Panc1 (cell line): ENCODE measurements at places on chromosomes 16 and 17. TPM values are rescaled to one million over a fixed set of nuclear protein-coding genes. Genes with fewer than 3 reads are reported as not detected.

GRCh38 chr17:57614742-57615141 lies 130.4 kb downstream of the CCDC182 start:
- H3K27ac ChIP-seq: no peak overlapping the region
- H3K27me3 ChIP-seq: no peaks in the 10 kb centered on the region
- DNase-seq: no peak
- no peaks in the 10 kb centered on the region for H3K36me3 ChIP-seq
- no peaks in the 10 kb centered on the region for H3K4me1 ChIP-seq
- no peak overlapping the region for H3K4me3 ChIP-seq

DNA sequence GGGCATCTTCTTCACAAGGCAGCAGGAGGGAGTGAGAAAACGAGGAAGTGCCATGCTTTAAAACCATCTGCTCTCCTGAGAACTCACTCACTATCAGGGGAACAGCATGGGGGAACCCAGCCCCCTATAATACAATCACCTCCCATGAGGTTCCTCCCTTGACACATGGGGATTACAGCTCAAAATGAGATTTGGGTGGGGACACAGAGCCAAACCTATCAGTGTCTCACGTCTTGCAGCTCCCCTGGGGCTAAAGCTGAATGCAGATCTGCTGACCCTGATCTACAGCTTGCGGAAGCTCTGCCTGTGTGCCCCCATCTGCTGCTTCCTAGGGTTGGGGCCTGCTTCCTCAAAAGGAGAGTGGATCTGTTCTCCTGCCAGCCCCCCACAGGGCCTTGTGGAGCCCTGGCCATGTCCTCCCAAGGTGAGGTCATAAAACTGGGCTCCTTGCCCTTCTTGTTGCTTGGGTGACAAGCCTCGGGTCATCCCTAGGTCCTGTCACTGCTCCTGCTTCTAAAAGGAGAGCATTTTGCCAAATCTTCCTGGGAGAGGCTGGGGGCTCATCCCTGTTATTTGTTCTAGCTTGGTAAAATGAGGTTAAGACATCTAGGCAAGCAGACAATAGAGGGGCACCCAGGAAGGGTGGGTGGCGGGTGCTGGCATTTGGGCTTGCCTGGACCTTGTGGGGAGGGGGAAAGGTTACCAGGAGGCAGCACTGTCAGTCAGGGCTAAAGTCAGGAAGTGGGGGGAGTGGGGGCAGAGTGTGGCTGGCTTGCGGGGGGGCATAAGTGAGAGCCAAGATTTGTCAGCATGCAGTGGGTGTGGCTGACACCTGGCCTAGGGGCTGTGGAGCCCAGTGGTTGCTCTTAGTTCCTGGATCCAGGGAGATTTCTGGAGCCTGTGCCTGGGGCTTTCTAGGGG lies 16.0 kb downstream of the KRT33A start:
- DNase-seq: no peak
- no peak overlapping the region for H3K4me3 ChIP-seq
- H3K27me3 ChIP-seq: no peaks in the 10 kb centered on the region
- no peaks in the 10 kb centered on the region for H3K36me3 ChIP-seq
- no peak overlapping the region for H3K27ac ChIP-seq
- H3K4me1 ChIP-seq: no peaks in the 10 kb centered on the region

- H3K4me3 ChIP-seq: no peak overlapping the region
- H3K27me3 ChIP-seq: peaks cover 7% of the 10 kb centered on the region
Measured at GRCh38 chr17:27824745-27825144, 24.4 kb upstream of the NOS2 start.

DNA sequence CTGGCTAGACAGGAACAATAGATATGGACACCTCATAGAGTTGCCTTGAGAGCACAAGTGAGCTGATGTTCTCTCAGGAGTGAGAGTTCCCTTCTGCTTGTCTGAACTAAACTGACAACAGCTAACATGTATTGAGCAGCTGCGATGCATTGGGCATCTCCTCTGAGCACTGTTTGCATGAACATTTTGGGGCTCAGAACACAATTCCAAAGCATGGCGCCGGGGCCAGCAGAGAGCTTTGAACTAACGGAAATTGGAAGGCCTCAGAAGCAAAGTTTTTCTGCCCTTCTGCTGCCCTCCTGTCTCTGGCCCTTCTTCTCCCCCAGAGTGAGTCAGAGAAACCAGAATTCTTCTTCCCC lies 38.1 kb downstream of the TRPV2 start:
- DNase-seq: no peak
- H3K4me1 ChIP-seq: no peaks in the 10 kb centered on the region

GRCh38 chr17:75130632-75131277 lies 787 bp downstream of the NT5C start:
- peaks cover 25% of the 10 kb centered on the region for H3K4me1 ChIP-seq
- DNase-seq: no peak
- H3K27ac ChIP-seq: peak overlapping the region; percentile 93
- H3K4me3 ChIP-seq: peak overlapping the region; percentile 83

GRCh38 chr16:21277927-21278706 lies at the start of gene CRYM:
CRYM (minus strand) TSS chr16:21278290; CDS start chr16:21278251, 39 bp downstream.
- H3K4me3 ChIP-seq: peak within 1 kb of the TSS; percentile 39
- peaks cover 46% of the 10 kb centered on the region for H3K27me3 ChIP-seq
- peaks cover 5% of the 10 kb centered on the region for H3K4me1 ChIP-seq
- no peak for DNase-seq
- no peaks in the 10 kb centered on the region for H3K36me3 ChIP-seq

DNA sequence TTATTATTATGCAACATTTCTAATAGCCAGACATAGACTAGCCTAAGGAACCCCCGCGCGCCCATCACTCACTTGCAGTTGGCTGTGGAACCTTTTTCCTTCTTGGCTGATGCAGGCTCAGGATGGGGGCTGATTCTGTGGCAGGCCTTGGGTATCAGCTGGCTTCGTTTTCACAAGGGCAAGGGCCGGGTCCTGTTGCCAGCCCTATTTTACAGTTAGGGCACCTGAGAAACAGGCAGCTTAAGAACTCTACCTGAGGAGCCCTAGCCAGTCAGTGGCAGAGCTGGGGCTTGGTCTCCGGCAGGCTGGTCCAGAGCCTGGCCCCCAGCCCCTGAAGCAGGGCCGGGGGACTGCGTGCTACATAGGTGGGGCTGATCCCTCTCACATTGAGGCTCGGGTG lies 28.7 kb downstream of the ADGRG5 start:
- H3K27me3 ChIP-seq: no peaks in the 10 kb centered on the region
- no peak for DNase-seq
- no peaks in the 10 kb centered on the region for H3K36me3 ChIP-seq
- no peaks in the 10 kb centered on the region for H3K4me1 ChIP-seq
- H3K27ac ChIP-seq: no peak overlapping the region
- no peak overlapping the region for H3K4me3 ChIP-seq

DNA sequence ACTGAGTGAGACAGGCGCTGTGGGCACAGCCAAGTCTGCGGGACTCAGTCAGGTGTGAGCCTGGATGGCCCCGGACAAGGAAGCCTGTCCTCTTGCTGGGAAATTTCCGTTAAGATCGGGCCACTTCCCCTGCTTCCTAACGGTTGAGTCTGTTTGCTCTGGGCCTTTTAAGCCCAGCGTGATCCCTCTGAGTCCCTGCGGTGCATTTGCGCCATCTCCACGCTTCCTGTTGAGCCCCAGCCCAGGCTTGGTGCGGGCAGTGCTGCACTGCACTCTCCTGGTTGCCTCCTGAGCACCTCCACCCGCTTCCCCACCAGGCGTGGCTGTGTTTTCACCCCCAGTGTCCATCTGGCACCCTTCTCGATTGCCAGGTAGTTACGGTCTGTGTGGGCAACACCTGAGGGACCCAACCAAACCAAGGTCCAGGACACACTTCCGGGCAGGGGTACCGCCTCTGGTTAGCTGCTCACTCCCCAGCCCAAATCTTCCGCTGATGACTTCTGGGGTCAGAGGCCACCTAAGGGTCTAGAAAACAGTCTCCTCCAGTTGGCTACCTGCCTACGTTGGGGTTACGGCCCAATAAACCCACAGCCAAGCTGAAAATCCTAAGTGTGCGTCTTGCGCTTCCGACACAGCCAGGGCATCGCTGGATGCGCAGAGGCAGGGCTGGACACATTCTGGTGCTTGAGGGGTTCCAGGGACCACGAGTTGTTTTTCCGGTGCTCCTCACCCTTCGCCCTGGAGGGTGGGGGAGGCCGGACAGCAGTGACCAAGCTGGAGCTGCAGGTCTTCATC lies 1.4 kb upstream of the SLC25A10 start:
- H3K4me3 ChIP-seq: peak overlapping the region; percentile 82
- H3K27me3 ChIP-seq: no peaks in the 10 kb centered on the region
- peaks cover 7% of the 10 kb centered on the region; the same call in 1 of the 2 replicates for H3K36me3 ChIP-seq
- no peak for DNase-seq
- H3K27ac ChIP-seq: peak overlapping the region; percentile 87

DNA sequence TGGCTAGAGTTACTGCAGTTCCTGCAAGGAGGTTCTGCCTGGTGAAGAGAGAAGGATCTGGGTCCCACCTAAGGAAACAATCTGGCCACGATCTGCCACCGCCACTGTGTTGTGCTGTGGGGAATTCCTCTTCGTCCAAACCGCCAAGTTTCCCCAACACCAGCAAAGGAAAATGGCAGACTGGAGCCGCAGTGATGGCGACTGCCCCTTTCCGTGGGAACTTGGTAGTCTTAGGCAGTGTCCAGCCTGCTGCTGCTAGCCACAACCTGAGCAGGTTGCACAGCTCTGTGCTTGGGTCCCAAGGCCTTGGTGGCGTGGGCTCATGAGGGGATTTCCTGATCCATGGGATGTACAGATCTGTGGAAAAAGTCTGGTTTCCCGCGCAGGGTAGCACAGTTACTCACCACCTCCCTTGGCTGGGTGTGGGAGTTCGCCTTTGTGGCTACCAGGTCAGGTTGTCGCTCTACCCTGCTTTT lies 28.6 kb downstream of the NFATC3 start:
- no peak for DNase-seq
- H3K27me3 ChIP-seq: no peaks in the 10 kb centered on the region
- H3K36me3 ChIP-seq: no peaks in the 10 kb centered on the region
- no peak overlapping the region for H3K27ac ChIP-seq

The KRTAP4-4 gene
- not detected for total RNA-seq

DNA sequence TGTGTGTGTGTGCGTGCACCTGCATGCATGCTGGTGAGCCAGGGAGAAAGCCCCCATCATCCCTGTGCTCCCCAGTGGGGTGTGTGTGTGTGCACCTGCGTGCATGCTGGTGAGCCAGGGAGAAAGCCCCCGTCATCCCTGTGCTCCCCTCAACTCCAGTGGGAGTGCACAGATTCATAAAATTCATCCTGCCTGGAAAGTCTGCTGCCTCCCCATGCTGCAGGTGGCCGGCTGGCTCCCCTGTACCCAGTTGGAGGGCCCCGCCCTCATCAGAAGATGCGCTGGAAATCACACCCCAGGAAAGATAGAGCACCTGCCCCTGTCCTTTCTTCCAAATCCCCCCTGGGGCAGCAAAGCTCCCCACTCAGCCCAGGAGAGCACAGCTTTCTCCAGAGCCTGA lies 84.8 kb upstream of the DOC2B start:
- H3K36me3 ChIP-seq: no peaks in the 10 kb centered on the region
- H3K27ac ChIP-seq: no peak overlapping the region
- no peaks in the 10 kb centered on the region for H3K4me1 ChIP-seq
- H3K4me3 ChIP-seq: no peak overlapping the region
- no peak for DNase-seq

The DRC3 gene
- 3.6 TPM for total RNA-seq

DNA sequence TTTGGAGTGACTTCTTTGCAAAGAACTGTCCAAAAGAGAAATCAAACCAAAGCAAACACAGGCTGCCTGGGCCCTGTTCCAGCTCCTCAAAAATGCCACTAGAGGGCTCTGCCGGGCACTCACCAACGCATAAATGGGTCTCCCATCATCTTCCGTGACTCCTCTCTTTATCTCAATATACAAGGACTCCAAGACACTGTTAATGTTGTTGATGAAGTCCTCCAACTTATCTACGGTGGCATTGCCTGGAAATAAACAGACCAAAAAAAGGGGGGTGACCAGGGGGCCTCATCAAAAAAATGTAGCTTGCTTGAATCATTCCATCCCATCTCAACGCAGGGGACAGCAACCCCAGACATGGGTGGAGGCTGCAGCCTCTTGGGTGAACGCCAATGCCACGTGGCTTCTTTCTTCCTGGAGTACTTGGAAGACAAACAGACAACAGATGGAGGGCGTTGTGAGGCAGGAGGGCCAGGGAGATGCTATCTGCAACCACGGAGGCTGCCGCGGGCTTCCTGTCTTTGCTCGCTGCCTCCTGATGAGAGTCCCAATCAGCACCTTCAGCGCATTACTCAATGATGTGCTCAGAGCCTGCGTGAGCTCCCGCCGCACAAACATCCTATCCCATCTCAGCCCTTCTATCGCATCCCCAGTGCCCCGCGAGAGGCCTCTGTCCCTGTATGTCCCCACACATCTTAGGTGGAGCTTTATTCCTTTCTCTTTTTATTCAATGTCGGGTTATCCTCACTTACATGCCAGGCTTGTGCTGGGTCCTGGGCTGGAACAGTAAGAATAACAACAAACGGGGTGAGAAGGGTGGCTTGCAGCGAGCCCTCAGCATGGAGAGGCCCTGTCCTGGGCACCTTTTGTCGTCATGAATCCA lies 32.0 kb downstream of the KDM8 start:
- H3K27me3 ChIP-seq: no peaks in the 10 kb centered on the region
- no peak overlapping the region for H3K27ac ChIP-seq
- H3K36me3 ChIP-seq: peaks cover 4% of the 10 kb centered on the region
- DNase-seq: no peak
- H3K4me3 ChIP-seq: no peak overlapping the region
- no peaks in the 10 kb centered on the region for H3K4me1 ChIP-seq

The KRTAP4-6 gene
- not detected for total RNA-seq

GRCh38 chr16:86424985-86425384 lies 85.3 kb upstream of the FOXF1 start:
- no peak overlapping the region for H3K27ac ChIP-seq
- H3K27me3 ChIP-seq: no peaks in the 10 kb centered on the region
- no peak for DNase-seq
- no peaks in the 10 kb centered on the region for H3K4me1 ChIP-seq

DNA sequence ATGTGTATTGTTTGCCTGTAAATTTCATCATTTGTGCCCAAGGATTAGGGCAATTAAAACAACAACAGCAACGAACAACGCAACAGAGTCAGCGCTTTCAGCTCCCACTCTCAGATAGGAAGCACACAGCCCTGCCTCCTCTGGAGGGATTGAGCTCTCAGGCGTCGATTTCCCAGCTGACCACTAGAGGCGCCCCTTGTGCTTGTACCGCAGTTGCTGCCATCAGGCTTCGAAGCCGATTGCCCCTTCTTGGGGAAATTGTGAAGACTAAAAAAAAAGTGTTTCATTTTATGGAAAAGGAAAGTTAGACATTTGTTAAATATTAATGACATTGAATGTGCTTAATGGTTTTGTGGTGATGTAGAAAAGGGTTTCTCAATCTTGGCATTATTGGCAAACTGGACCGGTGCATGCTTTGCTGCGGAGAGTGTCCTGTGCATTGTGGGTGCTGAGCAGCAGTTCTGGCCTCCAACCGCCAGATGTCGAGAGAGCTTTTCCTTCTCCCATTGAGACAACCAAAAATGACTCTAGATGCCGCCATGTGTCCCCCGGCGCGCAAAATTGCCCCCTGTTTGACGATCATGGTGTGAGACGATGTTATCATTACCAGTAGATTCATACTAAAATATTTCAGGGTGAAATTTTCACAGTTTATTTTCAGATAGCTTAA lies 650.4 kb upstream of the RBFOX1 start:
- DNase-seq: peak; percentile 7
- no peak overlapping the region for H3K4me3 ChIP-seq
- no peaks in the 10 kb centered on the region for H3K27me3 ChIP-seq
- H3K4me1 ChIP-seq: no peaks in the 10 kb centered on the region
- no peaks in the 10 kb centered on the region for H3K36me3 ChIP-seq

The TCAP gene
- total RNA-seq: 1.6 TPM

The TBC1D26 gene
- 0.05 TPM for total RNA-seq

- no peaks in the 10 kb centered on the region for H3K36me3 ChIP-seq
- H3K4me1 ChIP-seq: no peaks in the 10 kb centered on the region
- no peak for DNase-seq
- no peaks in the 10 kb centered on the region for H3K27me3 ChIP-seq
Measured at GRCh38 chr16:68147444-68147843, 62.3 kb downstream of the NFATC3 start.
